GM12891 (cell line): ENCODE measurements at places on chromosomes 16 and 17.

DNA sequence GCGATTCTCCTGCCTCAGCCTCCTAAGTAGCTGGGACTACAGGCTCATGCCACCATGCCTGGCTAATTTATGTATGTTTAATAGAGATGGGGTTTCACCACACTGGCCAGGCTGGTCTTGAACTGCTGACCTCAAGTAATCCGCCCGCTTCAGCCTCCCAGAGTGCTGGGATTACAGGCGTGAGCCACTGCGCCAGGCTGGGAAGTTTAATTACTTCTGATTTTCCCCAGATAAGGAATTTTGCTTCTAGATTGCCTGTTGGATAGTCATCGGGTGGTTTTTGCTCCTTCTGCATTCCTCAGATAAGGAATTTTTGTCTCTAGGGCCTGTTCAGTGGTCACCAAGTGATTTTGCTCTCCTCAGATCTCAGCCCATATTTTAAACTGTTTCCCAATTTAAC is 112.5 kb downstream of the MAP2K4 start:
- no peak for DNase-seq

- no peak for DNase-seq
Measured at GRCh38 chr16:23120562-23120961, 28.7 kb downstream of the USP31 start.

DNA sequence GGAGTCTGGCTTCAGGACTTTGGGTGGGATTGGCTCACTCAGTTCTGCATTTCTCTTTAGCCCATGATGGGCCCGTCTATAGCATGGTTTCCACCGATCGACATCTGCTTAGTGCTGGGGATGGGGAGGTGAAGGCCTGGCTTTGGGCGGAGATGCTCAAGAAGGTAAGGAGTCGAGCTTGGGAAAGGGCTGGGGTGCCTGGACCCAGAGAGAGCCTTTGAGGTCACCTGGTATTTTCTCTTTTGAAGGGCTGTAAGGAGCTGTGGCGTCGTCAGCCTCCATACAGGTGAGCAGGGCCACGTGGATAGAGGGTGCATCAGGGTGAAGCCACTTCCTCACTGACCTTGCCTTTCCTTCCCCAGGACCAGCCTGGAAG is 2.2 kb downstream of the THOC6 start:
- DNase-seq = no peak

- DNase-seq = no peak
Measured at GRCh38 chr16:27234603-27235002, 31.3 kb downstream of the KDM8 start.

GRCh38 chr17:58325976-58326468 is 2.6 kb downstream of the TSPOAP1 start:
- DNase-seq = no peak

DNA sequence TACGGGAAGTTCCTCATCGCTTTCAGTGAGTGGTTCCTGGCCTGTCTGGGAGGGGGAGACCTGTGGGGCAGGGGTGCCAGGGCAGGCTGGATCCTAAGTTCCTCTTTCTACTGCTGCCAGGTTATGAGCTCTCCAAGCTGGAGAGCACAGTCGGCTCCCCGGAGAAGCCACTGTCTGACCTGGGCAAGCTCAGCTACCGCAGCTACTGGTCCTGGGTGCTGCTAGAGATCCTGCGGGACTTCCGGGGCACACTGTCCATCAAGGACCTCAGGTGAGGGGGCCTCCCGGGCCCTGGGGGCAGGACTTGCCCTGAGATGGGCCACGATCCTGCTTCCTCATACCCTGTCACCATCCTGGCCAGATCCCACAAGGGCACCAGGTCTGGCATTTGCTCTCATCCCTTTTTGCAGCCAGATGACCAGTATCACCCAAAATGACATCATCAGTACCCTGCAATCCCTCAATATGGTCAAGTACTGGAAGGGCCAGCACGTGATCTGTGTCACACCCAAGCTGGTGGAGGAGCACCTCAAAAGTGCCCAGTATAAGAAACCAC is 5.1 kb downstream of the PRSS8 start:
- DNase-seq = no peak

DNA sequence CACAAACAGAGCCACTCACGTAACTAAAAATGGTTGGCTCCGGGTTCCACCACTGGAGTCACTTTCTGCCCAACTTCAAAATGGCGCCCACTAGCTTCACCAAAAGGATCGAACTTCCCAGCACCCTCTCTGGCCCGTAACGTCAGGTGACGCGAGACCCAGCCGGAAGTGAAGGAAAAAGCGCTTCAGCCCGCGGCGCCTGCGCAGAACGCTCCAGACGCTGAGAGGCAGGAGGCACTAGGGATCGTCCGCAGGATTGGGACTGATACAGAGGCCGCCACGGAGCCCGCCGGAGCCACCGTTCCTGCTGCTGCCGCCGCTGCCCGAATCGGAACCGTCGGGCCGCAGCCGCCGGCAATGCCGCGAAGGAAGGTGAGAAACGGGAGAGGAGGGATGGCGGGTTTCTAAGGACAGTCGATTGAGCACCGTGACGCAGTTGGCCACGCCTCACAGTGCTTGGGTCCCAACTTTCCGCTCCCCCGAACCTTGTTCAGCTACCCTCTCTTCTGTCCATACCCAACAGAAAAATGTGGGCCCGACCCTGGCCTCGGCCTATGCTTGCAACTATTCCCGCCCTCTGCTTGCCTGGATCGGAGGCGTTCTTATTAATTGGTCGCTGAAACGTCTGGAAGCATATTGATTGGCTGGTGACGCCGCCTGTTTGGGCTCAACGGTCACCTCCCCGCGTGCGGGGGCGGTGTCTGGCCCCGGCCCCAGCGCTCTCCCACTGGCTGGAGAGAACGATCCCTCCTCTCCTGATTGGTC is at the start of gene KAT7:
TSS of gene KAT7 (plus strand) at position 204 of the 765 bp plus-strand sequence. CDS start at position 358, 154 bp downstream.
- DNase-seq = peak; percentile 62

DNA sequence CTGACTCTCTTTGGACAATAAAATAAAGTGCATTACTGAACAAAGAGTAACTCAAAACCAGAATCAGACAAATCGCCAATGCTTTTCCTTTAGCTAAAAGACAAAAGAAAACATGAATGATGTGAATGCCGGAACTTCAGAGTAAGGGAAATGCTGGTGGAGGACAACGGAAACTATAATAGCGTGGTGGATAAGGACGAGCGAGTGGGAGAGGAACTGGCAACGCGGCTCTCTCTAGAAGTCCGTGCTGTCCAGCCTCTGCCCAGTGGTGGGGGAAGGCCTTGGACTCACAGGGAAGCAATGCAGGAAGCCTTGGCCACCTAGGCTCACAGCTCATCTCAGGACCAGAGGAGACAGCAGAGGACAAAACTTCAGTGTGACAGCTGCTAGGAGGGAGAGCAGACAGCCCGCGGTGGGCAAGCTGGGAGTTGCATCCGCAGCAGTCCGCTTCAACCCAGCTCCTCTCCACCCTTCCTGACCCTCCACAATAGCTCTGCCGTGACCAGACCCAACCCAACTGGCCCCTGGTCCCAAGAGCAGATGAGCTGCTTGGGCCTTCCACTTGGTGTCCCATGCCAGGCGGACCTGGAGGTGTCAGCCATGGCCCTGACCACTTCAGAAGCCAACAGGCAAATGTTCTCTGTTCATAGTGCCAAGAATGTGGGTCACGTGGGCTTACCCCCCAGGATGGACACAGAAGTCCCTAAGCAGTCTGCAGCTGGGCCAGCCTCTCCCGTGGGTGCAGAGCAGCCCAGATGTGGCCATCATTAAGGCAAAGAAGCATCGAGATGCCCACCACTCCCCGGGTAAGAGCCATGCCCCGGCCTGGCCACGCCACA is 5.3 kb upstream of the FAAP100 start:
- no peak for DNase-seq

DNA sequence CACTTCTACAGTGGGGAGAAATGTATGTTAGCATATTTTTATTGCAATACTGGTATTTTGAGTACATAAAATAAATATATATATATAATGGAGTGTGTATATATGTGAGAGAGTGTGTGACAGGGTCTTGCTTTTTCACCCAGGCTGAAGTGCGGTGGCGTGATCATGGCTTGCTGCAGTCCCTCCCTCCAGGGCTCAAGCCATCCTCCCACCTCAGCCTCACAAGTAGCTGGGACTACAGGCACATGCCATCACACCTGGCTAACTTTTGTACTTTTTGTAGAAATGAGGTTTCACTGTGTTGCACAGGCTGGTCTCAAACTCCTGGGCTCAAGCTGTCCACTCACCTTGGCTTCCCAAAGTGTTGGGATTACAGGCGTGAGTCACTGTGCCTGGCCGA is 4.1 kb downstream of the CYLD start:
- DNase-seq = no peak

DNA sequence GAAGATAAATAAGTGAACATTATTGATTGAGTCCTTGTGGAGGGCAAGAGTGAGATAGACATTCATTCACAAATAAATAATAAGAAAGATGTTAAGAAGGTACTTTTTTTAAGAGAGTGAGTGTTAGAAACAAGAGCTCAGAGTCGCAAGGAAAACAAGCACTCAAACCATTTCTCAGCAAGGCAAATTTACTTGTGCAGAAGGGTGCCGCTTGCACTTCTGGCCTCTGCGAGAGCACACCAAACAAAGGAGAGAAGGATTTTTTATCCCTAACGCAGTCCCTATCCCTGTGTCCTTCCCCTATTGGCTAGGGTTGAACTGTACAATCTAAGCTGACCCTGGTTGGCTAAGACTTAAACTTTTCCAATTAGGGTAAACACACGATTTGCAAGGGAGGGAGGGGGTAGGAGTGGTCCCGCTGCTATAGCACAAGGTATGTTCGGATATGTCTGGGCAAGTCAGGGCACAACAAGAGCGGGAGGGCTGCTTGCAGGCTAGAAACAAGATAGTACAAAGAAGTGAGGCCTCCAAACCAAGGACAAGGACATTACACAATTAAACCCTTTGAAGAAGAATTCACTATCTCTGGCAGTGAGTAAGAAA is 156.2 kb downstream of the PPM1E start:
- DNase-seq = no peak

GRCh38 chr17:37671028-37671823 is 28.0 kb upstream of the DDX52 start:
- no peak for DNase-seq

- DNase-seq = no peak
Measured at GRCh38 chr17:47992216-47992615, 21.3 kb downstream of the CDK5RAP3 start.

GRCh38 chr16:1066584-1067172 is 5.9 kb upstream of the SSTR5 start:
- DNase-seq = no peak

DNA sequence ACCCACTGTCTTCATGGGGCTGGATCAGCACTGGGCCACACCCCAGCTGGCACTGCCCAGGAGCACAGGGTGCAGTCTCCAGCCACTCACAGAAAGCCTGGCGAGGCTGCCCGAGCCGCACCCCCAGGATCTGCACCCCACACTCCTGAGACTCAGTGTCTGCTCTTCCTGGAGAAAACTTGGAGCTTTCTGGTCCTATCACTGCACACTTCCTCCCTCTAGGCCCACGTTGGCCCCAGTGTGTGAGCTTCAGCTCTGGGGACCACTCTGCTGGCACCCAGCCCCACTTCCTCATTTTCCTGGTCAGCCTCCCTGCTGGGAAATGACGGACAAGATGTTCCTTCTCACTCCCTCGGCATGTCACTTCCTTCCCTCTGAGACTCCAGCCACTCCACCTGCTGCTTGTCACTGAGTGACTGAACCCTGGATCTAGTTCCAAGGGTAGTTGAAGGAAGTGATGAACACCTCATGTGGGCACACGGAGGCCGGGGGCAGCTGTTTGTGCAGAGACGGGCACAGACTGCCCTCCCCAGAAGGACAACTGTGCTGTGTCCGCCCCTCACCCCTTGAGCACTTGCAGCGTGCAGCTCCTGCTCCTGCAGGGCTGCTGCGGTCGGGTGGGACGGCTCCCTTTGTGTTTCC is 29.0 kb downstream of the ZC3H18 start:
- DNase-seq = no peak

GRCh38 chr16:77613095-77613494 is 109.2 kb upstream of the NUDT7 start:
- no peak for DNase-seq

- DNase-seq = no peak
Measured at GRCh38 chr17:364308-364707, 11.7 kb upstream of the RPH3AL start.

DNA sequence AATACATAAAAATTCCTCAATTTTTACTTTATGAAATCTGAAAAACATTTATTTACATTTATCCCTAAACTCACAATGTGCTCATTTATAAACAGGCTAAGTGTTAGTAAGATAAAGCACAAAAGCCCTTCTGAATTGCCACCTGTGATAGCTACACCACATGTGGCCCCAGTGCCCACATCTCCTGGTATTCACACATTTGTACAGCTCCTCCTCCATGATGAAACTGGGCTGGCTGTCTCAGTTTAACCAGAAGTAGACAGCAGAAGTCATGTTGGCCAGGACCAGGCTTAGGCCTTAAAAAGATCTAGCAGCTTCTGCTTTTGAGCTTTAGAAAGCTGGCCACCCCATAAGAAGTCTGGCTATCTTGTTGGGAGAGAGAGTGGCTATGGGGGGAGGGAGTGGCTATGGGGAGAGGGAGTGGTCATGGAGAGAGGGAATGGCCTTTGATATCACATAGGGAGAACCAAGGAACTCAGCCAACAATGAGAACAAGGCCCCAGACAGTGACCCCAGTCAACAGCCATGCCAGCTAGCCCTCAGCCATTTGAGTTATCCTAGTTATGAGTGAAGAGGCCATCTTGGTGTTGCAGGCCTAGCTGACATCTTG is 47.4 kb downstream of the CEP95 start:
- DNase-seq = no peak

GRCh38 chr16:19829844-19830692 is 54.6 kb downstream of the GPRC5B start:
- DNase-seq = no peak

- DNase-seq = no peak
Measured at GRCh38 chr17:13721705-13722104, 120.0 kb upstream of the HS3ST3A1 start.

DNA sequence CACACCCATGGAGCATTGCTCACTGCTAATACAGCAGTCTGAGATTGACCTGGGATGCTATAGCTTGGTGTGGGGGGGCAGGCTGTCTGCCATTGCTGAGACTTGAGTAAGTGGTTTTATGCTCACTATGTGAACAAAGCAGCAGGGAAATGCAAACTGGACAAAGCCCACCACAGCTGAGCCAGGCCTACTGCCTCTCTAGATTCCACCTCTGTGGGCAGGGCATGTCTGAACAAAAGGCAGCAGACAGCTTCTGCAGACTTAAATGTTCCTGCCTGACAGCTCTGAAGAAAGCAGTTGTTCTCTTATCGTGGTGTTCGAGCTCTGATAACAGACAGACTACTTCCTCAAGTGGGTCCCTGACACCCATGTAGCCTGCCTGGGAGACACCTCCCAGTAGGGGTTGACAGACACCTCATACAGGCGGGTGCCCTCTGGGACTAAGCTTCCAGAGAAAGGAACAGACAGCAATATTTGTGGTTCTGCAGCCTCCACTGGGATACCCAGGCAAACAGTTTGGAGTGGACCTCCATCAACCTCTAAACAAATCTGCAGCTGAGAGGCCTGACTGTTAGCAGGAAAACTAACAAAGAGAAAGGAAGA is 2204.8 kb downstream of the TP53TG3F start:
- DNase-seq = no peak

- DNase-seq = no peak
Measured at GRCh38 chr16:71737501-71737900, 13.0 kb upstream of the PHLPP2 start.

GRCh38 chr16:76755496-76755895 is 435.5 kb upstream of the MON1B start:
- DNase-seq = no peak

GRCh38 chr17:82838386-82839063 is 1.3 kb downstream of the ZNF750 start:
- no peak for DNase-seq
